ENCODE measurements at places on chromosomes 16 and 17. TPM values are rescaled to one million over a fixed set of nuclear protein-coding genes. Genes with fewer than 3 reads are reported as not detected.

DNA sequence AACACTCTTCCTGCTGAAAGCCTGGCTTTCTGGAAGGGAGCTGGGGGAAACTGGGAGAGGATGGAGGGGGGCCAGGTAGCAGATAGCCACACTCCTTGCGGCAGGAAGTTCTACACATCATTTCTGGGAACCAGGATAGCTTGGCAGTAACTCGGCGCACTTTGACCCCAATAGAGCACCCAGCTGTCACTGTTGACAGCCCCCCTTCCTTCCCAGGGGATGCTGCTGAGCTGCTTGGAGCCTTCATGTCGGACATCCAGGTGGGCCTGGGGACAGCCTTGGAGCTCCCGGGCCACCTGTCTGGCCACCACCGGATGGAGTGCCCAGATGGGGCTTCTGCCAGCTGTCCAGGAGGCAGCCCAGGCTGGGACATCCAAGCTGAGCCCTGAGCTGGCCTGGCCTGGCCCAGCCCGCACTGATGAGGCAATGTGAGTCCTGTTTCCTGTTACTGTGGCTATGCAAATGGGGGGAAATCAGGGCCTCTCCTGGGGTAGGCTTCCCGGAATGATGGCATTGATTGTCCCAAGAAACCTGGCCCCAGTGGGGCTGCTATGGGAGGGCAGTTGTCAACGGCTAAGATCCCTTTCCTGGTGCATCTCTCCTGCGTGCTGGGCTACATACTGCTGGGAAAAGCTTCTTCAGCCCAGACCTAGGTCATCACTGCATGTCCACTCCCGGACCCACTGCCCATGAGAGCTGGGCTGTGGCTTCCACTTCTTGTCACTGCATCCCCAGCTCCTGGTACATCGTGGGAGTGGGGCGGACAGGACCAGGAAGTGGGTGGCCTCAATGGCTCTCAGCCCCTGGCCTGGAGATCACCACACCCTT lies 50.0 kb downstream of the SOCS1 start:
- DNase-seq, result no peak

- no peak for DNase-seq
These were observed 17.4 kb downstream of the CTCF start for GRCh38 chr16:67579686-67580085.

DNA sequence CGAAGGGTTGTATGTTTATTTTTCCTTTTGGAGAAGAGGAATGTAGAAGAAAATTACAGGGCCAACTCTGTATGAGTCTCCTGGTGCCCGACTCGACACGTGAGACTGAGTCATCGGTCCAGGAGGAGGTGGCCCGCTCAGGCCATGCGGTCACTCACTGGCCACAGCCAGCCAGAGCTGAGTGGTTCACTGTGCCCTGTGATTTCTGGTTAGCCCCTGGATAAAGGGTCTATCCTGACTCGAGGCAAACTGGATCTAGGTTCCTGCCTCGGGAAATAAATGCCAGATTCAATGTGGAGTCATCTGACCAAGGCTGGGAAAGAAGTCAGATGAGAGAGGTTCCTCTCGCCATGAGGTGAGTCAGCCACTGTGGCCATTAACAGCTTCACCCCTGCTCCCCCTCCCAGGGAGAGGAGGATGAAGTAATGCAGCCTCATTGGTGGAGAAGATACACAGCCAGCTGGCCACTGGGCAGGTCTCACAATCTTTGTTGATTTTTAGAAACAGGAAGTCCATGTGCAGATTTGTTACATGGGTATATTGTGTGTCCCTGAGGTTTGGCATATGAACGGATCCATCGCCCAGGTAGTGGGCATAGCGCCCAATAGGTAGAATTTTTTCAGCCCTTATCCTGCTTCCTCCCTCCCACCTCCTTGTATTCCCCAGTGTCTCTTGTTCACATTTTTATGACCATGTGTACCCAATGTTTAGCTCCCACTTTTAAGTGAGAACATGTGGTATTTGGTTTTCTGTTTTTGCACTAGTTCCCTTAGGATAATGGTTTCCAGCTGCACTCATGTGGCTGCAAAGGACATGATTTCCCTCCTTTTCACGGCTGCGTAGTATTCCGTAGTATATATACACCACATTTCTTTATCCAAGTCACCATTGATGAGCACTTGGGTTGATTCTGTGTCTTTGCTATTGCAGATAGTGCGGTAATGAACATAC lies 21.7 kb upstream of the USP36 start:
- no peak for DNase-seq

DNA sequence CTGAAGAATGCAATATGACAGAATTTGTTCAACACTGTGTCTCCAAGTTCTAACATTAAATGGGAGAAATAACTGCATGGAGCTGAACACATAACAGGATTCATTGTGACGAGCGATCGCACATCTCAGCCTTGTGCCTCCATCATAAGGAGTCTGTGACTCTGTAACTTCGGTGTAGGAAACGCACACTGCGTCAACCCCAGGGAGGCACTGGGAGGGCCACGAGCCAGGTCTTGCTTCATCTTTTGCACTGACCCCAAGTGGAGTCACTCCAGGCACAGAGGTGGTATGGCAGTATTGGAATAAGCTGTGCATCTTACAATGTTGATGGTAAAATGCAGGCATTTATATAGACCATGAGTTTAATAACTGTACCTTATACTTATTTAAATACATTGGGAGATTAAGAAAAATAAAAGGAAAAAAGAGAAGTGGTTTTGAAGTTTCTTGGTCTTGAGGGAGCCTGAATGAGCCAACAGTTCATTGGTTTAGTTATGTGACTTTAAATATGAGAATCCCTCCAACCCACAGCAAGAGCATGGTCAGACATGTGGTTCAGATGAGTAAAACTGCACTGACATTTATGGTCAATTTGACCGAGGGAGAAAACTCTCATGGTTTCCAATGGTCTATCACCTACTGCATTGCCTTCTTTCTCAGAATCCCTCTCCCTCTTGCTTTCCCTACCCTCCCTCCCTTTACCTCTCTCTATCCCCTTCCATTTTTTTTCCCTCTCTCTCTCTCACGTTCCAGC lies 5.7 kb upstream of the PMP22 start:
- no peak for DNase-seq

GRCh38 chr17:61179380-61179806 lies 220.2 kb upstream of the TBX2 start:
- DNase-seq, result no peak

- no peak for DNase-seq
These were observed 29.6 kb upstream of the MMD start for GRCh38 chr17:55451203-55451641.

Gene CYBA
- polyA plus RNA-seq, result 1,129 TPM

Measured in CD8-positive, alpha-beta memory T cell (primary cell).